Ovary (tissue), 10 donors: ENCODE measurements at places on chromosomes 11 and 22. TPM values are rescaled to one million over a fixed set of nuclear protein-coding genes. Genes with fewer than 3 reads are reported as not detected.

Gene TRIM49
- total RNA-seq: not detected

Gene PRRG4
- total RNA-seq: 0.79 TPM

- H3K27ac ChIP-seq: no peak overlapping the region
- no peaks in the 10 kb centered on the region for H3K4me1 ChIP-seq
- no peak overlapping the region for H3K4me3 ChIP-seq
- no peaks in the 10 kb centered on the region for H3K36me3 ChIP-seq
- no peak for DNase-seq
- no peaks in the 10 kb centered on the region for H3K27me3 ChIP-seq
These were observed 16.2 kb downstream of the JHY start for GRCh38 chr11:122898799-122899198.

GRCh38 chr11:1458340-1459218 lies 28.0 kb downstream of the MOB2 start:
- no peaks in the 10 kb centered on the region for H3K27me3 ChIP-seq
- H3K4me1 ChIP-seq: peaks cover 19% of the 10 kb centered on the region
- no peak overlapping the region for H3K4me3 ChIP-seq
- peak; percentile 85 for DNase-seq
- no peaks in the 10 kb centered on the region for H3K36me3 ChIP-seq

DNA sequence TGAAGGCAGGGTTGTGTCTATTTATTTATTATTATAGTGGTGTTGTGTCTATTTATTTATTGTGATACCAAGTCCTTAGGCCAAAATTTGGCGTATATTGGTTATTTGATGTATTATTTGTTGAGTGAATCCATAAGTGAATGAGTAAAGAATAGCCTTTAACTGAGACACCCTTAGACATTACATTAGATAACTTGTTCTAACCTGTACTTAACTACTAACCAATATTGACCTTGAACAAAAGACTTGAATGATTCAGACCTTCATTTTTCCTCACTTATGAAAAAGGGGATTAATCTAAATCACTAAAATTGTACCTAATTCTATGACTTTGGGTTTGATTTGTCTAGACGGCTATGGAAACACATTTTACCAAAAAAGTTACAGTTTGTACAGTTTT lies 370.5 kb downstream of the JRKL start:
- DNase-seq: no peak
- H3K36me3 ChIP-seq: no peaks in the 10 kb centered on the region
- no peaks in the 10 kb centered on the region for H3K27me3 ChIP-seq
- no peak overlapping the region for H3K27ac ChIP-seq
- H3K4me1 ChIP-seq: no peaks in the 10 kb centered on the region
- no peak overlapping the region for H3K4me3 ChIP-seq

- no peak overlapping the region for H3K27ac ChIP-seq
- no peaks in the 10 kb centered on the region for H3K36me3 ChIP-seq
- H3K4me3 ChIP-seq: no peak overlapping the region
- no peak for DNase-seq
These were observed 6.3 kb downstream of the UPB1 start for GRCh38 chr22:24501301-24502005.
